Sciatic nerve (tissue), 2 donors: ENCODE measurements at places on chromosomes 6 and 20. TPM values are rescaled to one million over a fixed set of nuclear protein-coding genes. Genes with fewer than 3 reads are reported as not detected.

The ISM1 gene
- total RNA-seq, result 24.1 TPM

The APCDD1L gene
- 0.53 TPM for total RNA-seq

The SLC17A2 gene
- total RNA-seq, result not detected

The TTK gene
- total RNA-seq, result 0.80 TPM

The SALL4 gene
- total RNA-seq, result 2.6 TPM

The ATP6V1G2 gene
- total RNA-seq, result 4.8 TPM

The UFL1 gene
- 32.1 TPM for total RNA-seq

The FOXQ1 gene
- 1.7 TPM for total RNA-seq

The PAX1 gene
- total RNA-seq, result 0.27 TPM

The BNIP5 gene
- not detected for total RNA-seq

The CLPSL1 gene
- not detected for total RNA-seq

The GPLD1 gene
- total RNA-seq, result 4.9 TPM

The ALDH8A1 gene
- total RNA-seq, result 3.3 TPM

The VIP gene
- 1.9 TPM for total RNA-seq

The KIF25 gene
- total RNA-seq, result 1.6 TPM

The KIF3B gene
- total RNA-seq, result 30.9 TPM

The CPNE5 gene
- 6.9 TPM for total RNA-seq

The GPR6 gene
- not detected for total RNA-seq

The FRK gene
- 0.85 TPM for total RNA-seq

The EDN3 gene
- total RNA-seq, result not detected

The LST1 gene
- 17.7 TPM for total RNA-seq

The PPIL4 gene
- total RNA-seq, result 37.4 TPM

The MOG gene
- not detected for total RNA-seq

The CAGE1 gene
- total RNA-seq, result not detected

The DNAH8 gene
- 0.13 TPM for total RNA-seq

The CCN6 gene
- total RNA-seq, result 0.18 TPM

The PPP1R3G gene
- 1.7 TPM for total RNA-seq

The ZC2HC1B gene
- total RNA-seq, result not detected

The MMP24 gene
- 0.49 TPM for total RNA-seq

The SCAF8 gene
- total RNA-seq, result 63.4 TPM

The ZFAND3 gene
- total RNA-seq, result 58.9 TPM
